ENCODE measurements at places on chromosomes 16 and 17.

DNA sequence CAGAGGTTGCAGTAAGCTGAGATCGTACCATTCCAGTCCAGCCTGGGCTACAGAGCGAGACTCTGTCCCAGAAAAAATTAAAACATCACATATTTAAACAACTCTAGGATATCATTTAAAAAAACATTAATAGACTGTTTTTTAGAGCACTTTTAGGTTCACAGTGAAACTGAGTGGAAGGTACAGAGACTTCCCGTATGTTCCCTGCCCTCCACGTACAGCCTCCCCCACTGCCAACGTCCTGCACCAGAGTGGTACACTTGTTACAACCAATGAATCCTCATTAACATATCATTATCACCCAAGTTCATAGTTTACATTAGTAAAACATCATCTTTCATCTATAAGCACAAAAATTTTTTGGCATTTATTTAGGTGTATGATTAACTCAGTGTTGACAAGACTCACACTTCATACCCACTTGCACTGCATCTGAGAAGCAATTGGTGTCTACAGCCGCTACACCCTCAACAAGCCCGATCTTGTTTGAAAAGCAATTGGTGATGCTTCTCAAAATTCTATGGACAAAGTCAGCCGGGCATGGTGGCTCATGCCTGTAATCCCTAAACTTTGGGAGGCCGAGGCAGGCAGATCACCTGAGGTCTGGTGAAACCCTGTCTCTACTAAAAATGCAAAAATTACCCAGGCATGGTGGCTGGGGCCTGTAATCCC is 39.9 kb upstream of the STH start:
- no peak for DNase-seq

- DNase-seq: no peak
Measured at GRCh38 chr17:16439303-16439791, 24.0 kb downstream of the TRPV2 start.

- DNase-seq: no peak
Measured at GRCh38 chr17:15239491-15239890, 25.6 kb downstream of the PMP22 start.

DNA sequence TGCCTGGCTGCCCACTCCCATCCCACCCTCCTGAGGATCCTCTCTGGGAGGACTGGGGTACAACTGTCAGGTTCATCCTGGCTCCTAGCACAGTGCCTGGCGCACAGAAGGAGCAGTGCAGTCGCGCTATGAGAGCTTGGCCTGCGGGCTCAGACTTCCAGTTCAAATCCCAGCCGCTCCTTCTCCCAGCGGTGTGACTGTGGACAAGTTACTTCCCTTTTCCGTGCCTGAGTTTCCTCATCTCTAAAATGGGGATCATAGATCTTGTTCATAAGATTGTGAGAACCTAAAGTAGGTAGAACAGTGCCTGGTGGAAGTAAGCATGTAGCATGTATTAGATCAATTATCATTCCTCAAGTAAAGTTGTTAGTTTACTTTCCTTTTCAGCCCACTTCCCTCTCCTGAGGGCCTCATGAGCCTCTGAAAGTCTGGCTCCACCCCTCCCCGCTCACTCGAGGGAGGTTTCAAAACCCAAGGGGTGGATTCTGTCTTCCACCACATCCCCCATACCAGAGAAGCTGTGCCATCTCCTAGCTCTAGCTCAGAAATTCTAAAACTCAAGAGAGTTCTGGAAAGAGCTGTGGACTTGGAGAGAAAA is 19.9 kb upstream of the COL1A1 start:
- no peak for DNase-seq

DNA sequence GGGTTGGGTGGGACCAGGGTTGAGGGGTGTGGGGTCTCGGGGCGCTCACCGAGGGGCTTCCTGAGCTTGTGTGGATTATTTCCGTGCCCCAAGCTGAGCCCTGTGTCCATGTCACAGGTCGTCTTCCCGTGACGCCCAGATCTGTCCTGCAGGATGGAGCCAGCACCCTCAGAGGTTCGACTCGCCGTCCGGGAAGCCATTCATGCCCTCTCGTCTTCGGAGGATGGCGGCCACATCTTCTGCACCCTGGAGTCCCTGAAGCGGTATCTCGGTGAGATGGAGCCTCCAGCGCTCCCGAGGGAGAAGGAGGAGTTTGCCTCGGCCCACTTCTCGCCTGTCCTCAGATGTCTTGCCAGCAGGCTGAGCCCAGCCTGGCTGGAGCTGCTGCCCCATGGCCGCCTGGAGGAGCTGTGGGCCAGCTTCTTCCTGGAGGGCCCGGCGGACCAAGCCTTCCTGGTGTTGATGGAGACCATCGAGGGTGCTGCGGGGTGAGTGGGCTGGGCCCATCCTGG is 1.0 kb downstream of the TELO2 start:
- DNase-seq: peak; percentile 46

GRCh38 chr17:15343749-15344148 is 2.4 kb upstream of the TEKT3 start:
- peak; percentile 52 for DNase-seq

- no peak for DNase-seq
Measured at GRCh38 chr16:85861095-85861825, 37.7 kb upstream of the IRF8 start.

DNA sequence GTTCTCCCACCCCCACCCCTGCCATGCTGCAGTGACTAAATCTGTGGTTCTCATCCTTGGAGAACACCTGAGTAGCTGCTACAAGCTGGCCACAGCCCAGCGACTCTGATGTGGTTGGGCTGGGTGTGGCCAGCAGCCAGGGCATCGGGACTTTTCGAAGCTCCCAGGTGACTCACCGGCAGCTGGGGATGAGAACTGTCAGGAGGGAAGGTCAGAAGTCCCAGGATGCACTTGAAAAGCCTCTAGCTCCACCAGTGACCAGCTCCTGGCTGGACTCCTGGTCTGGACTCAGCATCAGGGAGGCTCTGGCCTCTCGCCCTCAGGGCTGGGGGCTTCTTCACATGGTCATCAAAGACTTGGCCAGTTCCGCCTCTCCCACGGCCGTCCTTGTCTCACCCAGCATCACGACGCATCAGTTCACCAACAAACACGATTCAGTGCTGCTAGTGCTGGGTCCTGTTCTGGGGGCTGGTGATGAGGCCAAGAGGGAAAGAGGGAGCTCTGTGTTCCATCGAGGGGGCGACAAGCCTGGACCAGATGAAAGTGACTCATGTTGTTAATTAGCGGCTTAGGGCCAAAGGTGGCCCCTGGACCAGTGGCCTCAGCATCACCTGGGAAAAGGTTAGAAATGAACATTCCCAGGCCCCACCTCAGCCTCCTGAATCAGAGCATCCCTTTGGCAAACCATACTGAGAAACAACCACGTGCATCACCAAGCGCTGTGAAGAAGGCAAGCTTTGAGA is 3.9 kb upstream of the C17orf99 start:
- peak; percentile 90 for DNase-seq
